Frontal cortex (tissue), 4 donors: ENCODE measurements at places on chromosomes 12 and 14.

- no peak for DNase-seq
Measured at GRCh38 chr14:65237023-65237814, 134.9 kb upstream of the MAX start.

DNA sequence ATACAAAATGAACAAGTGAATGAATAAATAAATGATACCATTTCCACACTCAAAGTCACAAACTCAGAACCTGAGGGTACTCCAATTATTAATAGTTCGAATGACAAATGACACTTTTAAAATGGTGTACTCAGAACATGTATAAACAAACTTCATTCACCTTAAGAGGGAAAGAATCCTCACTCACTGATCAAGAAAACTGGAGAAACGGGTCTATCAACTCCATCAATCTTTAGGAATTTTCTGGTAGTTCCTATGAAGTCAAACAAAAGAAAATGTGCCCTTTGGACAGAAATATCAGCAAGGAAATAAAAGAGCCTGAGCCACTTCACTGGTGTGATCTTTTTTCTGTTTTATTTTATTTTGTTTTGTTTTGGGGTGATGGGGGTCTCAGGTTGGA lies 5.2 kb upstream of the NRDE2 start:
- no peak for DNase-seq

GRCh38 chr12:121770388-121770787 lies 23.1 kb downstream of the RHOF start:
- no peak for DNase-seq

DNA sequence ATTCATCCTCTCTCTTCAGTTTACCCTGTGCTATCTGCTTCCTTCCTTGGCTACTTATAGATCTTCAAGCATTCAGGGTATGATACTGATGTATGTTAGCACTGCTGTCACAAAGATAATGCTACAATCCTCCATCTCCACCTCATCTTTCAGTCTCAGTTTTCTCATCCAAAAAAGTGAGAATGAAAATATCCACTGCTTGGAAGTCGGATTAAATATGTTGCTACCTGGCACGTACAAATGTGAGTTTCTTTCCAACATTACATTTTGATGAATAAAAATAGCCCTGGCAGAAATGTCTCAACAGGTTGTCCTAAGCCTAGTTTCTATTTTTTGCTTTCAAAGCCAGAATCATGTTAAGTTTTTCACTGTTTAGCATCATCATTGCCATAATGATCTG lies 149.9 kb downstream of the PTPN11 start:
- no peak for DNase-seq

GRCh38 chr12:110349096-110349495 lies 54.4 kb downstream of the ANAPC7 start:
- DNase-seq = no peak

- DNase-seq = no peak
Measured at GRCh38 chr12:11711651-11712327, 62.3 kb downstream of the ETV6 start.

DNA sequence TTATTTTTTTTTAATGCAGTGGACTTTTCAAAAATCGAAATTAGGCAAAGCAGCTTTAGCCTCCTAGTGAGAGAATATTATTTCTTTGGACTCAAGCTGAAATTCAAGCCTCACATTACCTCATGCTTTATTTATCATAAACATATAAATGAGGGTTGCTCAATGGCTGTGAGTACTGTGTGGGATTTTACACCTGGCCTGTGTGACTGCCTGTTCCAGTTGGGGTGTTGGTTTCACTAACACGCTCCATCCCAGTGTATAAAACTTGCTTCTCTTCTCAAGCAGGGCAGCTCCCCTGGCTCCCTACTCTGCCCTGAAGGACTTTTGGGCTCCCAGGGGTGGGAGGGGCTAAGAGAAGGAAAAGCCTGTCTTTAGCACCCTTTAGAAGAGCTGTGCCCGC lies 15.0 kb downstream of the ANKLE2 start:
- DNase-seq = no peak

DNA sequence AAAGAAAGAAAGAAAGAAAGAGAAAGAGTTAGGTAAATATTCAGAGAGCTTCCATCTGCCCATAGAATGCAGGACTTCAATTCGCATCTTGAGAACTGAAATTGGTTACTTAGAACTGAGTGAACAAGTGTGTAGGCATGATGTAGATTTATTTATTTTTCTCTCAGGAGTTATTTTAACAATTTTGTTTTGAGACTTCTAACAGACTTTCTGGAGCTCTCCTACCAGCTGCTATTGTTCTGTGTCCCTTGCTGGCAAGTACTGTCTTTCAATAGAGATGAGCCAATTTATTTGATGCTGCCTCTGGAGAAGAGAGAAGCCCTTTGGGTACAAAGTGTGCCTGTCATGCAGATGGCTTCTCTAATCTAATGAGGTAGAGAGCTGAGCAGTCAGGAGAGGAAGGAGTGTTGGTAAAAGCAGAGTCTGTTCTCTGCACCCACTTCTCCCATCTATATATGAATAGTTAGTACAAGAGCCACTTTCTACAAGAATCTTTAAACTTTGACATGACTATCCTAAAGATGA lies 67.0 kb downstream of the SYT1 start:
- DNase-seq = no peak

DNA sequence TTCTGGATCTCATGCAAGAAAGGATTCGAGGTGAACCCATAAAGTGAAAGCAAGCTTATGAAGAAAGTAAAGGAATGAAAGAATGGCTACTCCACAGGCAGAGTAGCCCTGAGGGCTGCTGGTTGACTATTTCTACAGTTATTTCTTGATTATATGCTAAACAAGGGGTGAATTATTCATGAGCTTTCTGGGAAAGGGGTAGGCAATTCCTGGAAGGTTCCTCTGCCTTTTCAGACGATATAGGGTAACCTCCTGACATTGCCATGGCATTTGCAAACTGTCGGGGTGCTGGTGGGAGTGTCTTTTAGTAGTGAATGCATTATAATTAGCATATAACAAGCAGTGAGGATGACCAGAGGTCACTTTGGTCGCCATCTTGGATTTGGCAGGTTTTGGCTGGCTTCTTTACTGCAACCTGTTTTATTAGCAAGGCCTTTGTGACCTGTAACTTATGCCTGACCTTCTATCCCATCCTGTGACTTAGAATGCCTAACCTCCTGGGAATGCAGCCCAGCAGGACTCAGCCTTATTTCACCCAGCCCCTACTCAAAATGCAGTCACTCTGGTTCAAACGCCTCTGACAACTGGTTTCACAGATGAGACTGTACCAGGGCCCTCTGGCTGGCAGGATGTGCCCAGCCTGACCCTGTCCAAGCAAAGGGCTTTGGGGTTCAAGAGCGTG lies 157.7 kb upstream of the SFSWAP start:
- DNase-seq = no peak

GRCh38 chr14:34782031-34782430 lies 67.6 kb upstream of the CFL2 start:
- DNase-seq = no peak

- DNase-seq = no peak
Measured at GRCh38 chr12:27534060-27534764, 10.2 kb downstream of the PPFIBP1 start.

DNA sequence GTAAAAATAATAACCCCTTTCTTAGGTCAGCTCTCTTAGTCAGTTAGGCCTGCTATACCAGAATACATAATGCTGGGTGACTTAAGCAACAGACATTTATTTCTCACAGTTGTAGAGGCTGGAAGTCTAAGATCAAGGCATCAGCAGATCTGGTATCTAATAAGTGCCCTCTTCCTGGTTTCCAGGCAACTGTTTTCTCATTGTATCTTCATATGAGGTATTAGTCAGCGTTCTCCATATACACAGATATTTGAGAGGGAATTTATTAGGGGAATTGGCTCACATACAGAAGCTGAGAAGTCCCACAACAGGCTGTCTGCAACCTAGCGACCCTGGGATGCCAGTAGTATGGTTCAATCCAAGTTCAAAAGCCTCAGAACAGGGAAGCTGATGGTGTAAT lies 896.0 kb downstream of the GALC start:
- no peak for DNase-seq

- DNase-seq = no peak
Measured at GRCh38 chr12:29882846-29883245, 99.1 kb upstream of the TMTC1 start.

GRCh38 chr12:109995686-109996482 lies at the start of gene GIT2:
Gene GIT2 (minus strand): TSS chr12:109996368. CDS start chr12:109996224, 144 bp downstream.
- DNase-seq = peak; percentile 92

GRCh38 chr14:82731526-82731925 lies 1197.9 kb upstream of the SEL1L start:
- DNase-seq = no peak

- no peak for DNase-seq
Measured at GRCh38 chr14:52185178-52185577, 82.3 kb upstream of the PTGDR start.
